ENCODE measurements at places on chromosomes 7 and 10.

GRCh38 chr7:93921607-93922566, at the start of gene GNG11:
Gene GNG11, plus strand, starts transcription at chr7:93921735. Its CDS starts 403 bp downstream, at chr7:93922138.
- DNase-seq, result no peak

- DNase-seq, result no peak
These were observed 291.8 kb upstream of the LYZL1 start for GRCh38 chr10:28996947-28997551.

DNA sequence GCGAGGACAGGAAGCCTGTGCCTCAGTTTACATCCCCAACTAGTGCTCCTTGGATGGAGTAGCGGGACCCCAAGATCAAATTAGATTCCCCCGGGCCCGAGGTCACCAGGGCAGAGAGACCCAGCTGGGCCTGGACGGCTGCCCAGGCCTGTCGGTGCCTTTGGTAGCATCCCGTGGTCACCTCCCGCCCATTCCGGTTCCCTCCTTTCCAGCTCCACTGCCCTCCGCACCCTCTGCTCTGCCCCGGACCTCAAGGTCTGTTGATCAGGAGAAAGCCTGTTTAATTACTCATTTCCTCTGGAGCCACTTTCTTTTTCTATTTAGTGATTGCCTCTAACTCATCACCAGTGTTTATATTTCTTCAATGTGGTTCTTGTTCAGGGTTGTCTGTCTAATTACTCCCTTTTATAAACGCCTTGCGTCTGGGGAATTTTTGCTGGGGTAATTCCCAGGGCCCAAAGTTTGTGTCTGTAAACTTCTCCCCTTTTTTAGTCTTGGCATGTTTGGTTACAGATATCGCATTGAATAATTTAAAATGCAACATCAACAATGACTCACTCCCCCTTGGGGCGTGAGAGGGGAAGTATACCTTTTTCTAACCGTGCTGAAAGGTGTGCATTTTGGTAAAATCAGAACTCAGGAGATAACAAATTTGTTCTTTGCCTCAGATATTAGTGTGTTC, 1.9 kb downstream of the FOXK1 start:
- DNase-seq, result no peak

DNA sequence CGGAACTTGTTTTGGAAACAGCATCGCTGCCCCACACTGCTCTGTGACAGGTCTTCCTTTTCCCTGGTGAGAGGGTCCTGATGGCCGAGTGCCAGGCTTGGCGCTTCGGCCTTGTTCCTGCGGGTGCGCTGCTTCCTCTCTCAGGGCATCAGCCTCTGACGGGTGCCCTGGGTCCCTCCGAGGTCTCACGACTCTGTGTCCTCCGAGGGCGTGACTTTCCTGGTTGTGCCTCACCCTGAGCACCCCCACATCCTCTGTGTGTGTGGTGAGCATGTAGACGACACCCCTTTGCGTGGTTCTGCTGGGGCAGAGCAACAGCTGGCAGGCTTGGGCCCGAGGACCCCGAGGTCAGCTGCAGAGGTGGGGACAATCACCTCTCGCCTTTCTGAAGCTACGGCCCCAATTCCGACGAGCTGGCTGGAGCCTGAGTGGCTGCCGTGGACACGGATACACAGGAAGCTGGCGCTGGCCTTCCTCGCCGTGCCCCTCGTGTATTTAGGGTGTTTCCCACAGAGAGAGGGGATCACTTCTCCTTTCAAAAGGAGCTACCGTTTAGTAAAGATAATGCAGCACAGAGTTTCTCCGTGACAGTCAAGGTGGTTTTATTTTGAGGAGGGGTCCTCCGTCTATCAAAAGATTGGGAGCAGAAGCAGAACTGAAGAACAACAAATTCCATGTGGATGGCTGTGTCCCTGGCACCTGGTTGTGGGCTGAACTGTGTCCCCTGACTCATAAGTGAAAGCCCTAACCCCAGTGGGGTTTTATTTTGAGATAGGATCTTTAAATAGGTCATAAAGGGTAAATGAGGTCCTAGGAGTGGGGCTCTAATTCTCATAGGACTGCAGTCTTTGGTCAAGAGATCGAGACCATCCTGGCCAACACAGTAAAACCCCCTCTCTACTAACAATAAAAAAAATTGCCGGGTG, 36.2 kb upstream of the PITRM1 start:
- no peak for DNase-seq

GRCh38 chr7:46784732-46785131, 797.2 kb downstream of the TNS3 start:
- DNase-seq, result no peak

DNA sequence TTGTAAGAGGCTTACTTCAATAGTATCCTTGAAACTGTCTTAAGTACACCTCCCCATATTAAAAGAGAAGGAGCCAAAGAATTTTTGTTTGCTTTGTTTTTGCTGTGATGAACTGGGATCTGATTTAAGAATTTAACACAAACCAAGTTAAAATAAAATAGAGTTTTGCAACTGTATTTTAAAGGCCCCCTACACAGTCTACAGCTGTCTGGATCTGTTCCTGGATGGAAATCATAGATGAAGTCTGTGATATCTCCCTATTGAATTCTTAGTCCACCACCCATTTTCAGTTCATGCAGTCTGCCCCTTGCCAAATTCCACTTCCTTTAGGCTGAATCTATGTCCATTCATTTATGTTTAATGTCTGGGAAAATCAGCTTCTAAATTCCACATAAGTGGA, 169.8 kb upstream of the MEOX2 start:
- DNase-seq, result no peak

- DNase-seq, result no peak
These were observed 12.7 kb upstream of the MACC1 start for GRCh38 chr7:20229646-20230500.

DNA sequence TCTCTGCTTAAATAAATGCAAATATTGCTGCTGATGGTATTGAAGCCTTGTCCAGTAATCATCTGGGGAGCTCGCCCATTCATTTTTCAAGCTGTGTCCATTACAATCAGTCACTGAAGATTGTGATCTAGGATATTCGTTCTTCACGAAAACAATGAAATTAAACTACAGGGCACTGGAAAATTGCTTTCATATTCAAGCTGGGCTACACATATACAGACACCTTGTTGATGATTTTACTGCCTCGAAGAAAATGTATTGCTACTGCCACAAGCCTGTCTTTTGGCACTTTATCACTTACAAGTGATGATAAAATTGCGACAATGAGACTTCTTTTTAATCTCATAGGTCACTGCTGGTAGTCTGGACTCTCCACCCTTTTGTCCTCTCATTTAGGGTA, 100.0 kb upstream of the MINDY3 start:
- DNase-seq, result no peak

GRCh38 chr7:28348636-28349035, 63.7 kb upstream of the CREB5 start:
- DNase-seq, result no peak

DNA sequence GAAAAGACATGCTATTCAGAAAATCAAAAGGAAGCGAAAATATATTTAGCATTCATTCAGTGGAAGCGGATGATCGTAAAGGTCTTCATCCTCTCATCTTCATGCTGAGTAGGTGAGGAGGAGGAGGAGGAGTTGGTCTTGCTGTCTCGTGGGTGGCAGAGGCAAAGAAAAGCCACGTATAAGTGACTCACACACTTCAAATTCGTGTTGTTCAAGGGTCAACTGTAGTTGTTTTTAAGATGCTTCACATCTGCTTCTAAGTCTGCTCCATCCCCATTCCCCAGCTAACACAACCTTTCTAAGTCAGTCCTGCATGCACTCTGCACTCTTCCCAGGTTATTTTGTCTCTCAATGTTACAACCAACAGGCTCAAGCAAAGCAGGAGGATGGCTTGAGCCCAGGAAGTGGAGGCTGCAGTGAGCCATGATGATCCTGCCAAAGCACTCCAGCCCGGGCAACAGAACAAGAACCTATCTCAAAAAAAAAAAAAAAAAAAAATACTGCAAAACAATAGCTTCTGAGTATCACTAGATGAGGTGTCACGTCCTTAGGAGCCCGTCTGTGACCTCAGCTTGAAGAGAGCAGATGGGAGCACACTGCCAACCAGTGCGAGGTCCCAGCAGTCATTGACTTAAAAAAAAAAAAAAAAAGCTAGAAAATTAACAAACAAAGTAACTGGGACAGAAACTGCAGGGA, 70.5 kb downstream of the SFMBT2 start:
- no peak for DNase-seq

- DNase-seq, result no peak
These were observed 142.8 kb downstream of the ADK start for GRCh38 chr10:74293686-74294371.

DNA sequence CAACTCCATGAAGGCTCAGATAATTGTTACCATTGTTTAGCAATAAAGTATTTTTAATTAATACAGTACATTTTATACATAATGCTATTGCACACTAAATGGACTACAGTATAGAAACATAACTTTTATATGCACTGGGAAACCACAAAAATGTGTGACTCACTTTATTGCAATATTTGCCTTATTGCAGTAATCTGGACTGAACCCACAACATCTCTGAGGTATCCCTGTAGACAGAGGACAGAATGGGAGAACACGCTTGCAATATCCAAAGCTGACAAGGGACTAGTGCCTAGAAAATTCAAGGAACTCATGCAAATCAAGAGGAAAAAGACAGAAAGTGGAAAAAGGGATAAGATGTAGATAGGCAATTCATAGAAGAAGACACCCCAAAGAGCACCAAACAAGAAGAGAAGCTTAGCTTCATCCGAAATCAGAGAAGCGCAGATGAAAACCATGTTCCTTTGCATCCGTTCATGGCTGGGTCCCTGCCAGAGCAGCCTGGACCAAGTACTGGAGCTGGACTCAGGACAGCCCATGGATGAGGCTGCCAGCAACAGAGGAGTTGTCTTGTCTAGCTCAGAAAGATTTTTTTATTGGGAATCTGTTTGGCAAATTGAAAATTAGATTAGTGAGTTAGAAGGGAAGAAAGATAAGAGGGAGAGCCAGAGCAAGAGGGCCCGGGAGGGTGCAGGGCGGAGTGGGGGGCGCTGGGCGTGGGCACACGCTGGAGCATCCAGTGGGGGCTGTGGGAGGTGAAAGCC, 16.0 kb upstream of the GALNTL5 start:
- no peak for DNase-seq

DNA sequence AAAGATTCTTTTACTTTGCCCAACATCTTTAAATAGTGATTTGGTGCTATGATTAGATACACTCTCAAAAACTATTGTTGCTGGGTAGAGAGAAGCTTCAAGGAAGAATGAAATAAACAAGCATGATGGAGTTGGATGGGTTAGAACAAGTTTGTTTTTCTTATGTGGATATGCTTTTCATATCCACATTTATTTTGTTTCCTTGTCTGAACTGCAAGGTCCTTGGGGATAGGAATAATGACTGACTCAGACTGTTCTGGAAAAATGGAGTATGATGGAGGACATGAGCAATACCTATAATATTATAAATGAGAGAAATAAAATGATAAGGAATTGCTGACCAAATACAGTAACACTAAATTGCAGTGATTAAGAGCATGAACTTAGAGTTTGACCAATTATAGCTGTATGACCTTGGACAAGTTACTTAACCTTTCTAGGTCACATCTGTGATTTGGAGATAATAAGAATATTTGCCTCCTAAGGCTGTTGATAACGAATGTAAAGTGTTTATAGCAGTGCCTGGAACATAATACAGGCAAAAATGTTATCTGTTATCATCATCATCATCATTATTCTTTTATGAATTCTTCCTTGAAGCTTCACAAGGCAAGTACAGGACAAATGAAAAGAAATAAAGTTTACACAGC, 847.5 kb downstream of the LRMDA start:
- DNase-seq, result no peak

- DNase-seq, result no peak
These were observed 5.8 kb downstream of the MCU start for GRCh38 chr10:72697716-72698115.

GRCh38 chr7:16708980-16709379, 44.6 kb upstream of the TSPAN13 start:
- no peak for DNase-seq

DNA sequence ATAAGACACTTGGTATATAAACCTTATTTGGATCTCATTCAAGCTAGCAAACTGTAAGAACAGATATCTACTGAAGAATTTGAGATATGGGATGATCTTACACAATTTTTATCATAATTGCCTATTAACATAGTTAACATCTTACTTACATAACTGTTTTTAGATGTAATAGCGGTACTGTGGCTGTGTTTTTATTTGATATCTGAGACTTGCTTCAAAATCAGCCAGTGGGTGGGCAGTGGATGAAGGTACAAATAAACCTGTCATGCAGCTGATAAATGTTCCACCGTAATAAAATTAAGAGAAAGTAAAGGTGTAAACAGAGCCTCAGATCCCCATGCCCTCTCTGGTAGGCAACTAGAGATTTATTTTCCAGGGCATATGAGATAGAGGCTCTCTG, 28.4 kb upstream of the PTPRN2 start:
- no peak for DNase-seq

DNA sequence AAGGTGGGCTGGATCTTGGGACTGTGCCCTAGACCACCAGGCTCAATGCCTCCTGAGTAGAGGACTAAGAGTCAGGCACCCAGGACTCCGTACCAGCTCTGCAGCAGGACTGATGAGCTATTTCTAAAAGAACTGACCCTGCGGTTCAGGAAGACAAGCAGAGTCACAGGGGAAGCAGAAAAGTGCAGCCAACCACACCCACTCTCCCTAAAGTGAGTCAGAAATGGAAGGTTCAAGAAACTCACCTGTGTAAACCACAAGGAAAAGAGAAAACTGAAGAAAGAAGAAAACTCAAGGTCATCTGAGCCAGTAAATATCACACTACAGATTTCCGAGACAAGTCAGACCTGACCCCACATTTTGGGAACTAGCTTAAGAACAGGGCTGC, 2.5 kb downstream of the PARP12 start:
- DNase-seq, result no peak

- no peak for DNase-seq
These were observed 112.8 kb upstream of the SFMBT2 start for GRCh38 chr10:7523656-7524055.

- no peak for DNase-seq
These were observed 190.0 kb downstream of the CALN1 start for GRCh38 chr7:72222136-72222535.

GRCh38 chr10:89173075-89173474, 34.0 kb downstream of the CH25H start:
- no peak for DNase-seq

DNA sequence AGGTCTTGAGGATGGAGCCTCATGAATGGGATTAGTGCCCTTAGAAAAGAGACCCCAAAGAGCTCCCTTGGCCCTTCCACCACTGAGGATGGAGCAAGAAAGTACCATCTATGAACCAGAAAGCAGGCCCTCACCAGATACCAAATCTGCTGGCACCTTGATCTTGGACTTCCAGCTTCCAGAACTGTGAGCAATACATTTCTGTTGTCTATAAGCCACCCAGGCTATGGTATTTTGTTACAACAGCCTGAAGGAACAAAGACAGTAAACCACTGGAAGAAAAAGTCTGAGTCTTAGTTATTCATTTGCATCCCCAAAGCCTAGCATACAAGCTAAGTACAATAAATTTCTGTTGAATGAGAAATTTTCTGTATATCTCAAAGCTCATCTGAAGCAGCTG, 37.9 kb upstream of the TNS3 start:
- DNase-seq, result no peak

DNA sequence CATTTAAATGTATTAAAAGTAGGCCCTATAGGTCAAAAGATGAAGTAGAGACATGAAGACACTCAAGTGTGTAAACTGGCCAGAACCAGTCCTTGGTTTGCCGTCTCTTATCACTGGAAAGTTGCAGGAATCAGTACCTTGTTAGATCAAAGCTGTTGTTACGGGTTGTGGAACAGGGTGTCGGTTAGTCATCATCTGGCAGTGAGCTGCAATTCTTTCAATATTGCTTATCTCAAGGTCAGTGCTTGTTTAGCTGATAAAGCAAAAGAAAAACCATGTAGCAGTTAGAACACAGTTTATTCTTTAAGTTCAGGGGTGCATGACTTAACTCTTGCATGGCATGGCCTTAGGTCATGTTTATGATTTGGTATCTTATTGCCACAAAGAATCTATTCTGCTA, 10.0 kb upstream of the SLC13A1 start:
- DNase-seq, result no peak
